DMS79 (cell line): ENCODE measurements at places on chromosomes 3 and 15.

GRCh38 chr3:57971975-57972374 lies 36.2 kb upstream of the FLNB start:
- no peak for DNase-seq

DNA sequence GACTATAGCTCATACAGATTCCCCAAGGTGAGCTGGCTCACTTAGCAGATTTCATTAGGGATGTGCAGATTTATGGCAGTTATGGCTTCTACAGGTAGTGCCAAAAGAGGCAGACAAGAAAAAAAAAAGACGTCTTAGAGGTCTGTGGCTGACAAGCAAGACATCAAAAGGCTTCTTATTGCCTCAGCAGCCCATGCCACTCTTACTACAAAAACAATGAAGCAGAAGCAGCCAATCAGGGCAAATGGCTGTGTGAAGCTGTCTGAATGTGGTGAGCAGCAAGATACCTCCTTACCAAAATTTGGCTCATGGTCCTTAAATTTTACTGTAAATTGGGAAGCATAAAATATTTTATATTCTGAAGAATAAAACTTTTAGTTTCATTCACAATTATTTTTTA lies 557.5 kb upstream of the GOLIM4 start:
- no peak for DNase-seq

- no peak for DNase-seq
These were observed 29.4 kb downstream of the PLAAT1 start for GRCh38 chr3:193270451-193270850.

DNA sequence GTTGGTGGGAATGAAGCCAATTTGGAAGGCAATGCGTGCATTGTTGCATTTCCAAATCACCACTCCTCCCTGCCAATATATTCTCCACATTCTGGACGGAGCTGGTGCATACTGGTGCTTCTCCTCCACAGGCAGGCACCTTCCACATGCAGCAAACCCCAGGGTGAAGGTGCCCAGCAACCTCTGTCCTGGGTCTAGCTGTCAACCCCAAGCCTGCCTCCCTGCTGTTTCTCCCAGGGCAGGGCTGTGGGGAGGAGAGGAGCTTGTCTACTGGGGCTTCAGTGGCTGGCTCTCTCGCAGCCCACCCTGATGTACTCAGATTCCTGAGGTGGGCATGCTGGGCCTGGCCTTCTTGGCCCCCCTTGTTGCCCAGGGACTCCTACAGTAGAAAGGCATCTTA lies 20.1 kb downstream of the GASK1A start:
- DNase-seq = no peak

DNA sequence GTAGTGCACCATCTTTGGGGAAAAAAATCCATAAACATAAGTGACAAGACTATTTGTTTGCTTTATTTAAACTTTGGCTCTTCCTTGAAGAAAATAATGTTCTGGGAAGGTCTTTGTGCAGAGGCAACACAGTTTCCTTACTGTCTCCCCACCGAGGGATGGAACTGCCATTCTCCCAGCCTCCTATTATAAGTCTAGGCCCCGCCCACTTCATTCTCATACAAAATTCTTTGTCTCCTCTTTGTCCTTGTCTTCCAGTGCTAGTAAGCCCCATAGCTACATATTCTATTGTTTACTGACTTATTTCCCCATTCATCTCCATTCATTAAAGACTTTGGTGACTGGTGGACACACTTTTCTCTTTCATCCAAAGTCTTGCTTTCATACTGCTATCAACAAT lies 316.5 kb upstream of the ROBO2 start:
- no peak for DNase-seq

DNA sequence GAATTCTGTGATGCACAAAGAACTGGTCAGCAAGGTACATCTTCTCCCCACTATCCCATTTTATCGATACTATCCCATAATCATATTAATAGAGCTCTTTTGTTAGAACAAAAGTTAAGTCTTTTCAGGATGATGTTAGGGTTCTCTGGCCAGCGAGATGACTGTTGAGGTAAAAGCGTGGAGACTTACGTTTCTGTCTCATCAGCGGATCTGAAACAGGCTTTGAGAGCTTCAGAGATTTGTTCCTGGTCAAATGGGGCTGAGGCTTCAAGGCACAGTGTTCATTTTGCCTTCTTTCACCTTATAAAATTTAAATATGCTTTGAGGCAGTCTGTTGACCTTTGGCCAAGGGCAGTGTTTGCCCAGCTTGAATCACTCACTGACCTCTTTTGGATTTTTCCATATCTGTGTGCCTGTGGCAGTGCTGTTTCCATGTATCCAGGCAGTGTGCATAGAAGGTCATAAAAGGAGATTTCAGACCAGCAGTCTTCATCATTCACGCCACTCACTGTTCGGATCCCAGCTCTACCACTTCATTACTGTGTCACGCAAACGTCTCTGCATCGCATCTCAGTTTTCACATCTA lies 3.1 kb downstream of the ADAMTSL3 start:
- no peak for DNase-seq

GRCh38 chr3:126052196-126053058 lies 31.5 kb downstream of the SLC41A3 start:
- DNase-seq = no peak

- no peak for DNase-seq
These were observed 762.7 kb downstream of the ROBO1 start for GRCh38 chr3:79005084-79005483.

DNA sequence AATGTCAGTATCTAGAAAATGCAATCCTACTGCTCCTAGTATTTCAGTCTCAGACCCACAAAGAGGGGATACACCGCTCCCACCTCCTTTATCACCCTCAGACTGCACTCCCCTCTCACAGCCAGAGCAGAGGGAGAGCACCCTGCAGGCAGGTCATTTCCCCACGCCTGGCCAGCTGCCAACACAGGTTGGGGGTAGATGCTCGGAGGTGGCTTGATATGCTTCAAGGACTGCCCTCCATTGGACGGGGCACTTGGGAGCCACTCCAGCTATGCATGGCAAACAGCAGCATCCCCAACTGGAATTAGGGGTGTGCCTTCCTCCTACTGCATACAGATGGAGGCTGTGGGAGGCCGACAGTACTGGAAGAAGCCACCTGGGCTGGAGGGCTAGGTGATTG lies 41.9 kb downstream of the TMEM266 start:
- DNase-seq = no peak

DNA sequence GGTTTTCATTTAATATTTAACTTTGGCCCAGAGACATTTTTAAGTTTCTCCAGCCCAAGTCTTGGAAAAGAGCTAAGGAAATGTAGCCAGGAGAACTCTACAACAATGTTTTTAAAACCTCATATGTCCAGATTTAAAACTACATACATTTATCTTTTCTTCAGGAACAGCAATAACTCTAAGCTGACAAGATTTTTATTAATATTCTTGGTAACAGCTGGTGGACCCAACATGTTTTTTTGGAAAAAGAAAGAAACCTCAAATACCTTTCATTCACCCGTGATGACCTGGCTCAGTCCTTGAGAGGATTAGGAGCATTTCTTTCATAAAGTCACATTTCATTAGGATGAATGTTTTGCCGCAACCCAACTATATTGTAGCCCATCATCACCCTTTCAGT lies 50.4 kb upstream of the CMSS1 start:
- no peak for DNase-seq

GRCh38 chr3:45551214-45552010 lies 43.1 kb upstream of the LIMD1 start:
- no peak for DNase-seq

DNA sequence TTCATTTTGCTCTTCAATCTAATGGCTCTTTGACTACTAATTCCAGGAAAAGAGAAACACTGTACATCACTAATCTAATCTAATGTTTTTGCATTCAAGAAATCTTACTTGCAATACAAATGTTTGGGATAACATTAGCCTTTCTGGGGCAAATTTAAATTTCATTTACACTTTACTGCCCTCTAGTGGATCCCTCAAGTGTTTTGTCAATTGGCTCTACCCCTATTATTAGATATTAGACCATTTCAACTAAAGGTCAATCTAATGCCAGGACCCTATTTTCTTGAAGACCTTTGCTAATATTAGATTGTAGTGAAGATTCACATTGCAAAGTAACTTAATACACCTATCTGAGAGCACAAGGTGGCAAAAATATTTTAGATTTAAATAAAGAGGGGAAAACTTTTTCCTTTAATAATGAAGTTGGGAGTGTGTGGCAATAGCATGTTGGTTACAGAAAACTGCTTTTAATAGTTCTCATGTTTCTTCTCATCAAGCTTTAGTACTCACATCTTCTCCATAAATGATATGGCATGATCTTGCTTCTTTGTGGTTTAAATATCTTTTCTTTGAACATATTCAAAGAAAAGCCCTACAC lies 5.0 kb downstream of the C2CD4A start:
- no peak for DNase-seq

DNA sequence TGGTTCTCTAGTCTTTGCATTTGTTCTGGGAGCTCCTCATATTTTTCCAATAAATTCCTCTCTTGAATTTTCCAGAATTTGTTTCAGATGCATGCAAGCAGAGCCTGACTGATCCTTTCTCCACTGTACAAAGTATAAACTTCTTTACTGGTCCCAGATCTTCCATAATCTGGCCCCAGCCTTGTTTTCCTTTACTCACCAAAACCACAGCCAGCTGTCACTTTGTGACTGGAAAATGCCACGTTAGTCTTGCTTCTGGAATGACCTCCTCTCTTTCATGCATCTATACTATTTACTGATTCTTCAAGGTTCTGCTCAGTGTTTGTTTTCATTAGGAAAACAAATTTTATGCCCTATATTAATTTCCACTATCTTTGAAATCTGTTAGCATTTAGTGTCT lies 60.4 kb upstream of the SPPL2A start:
- no peak for DNase-seq

GRCh38 chr3:125383744-125384143 lies 8.6 kb upstream of the ZNF148 start:
- DNase-seq = no peak

DNA sequence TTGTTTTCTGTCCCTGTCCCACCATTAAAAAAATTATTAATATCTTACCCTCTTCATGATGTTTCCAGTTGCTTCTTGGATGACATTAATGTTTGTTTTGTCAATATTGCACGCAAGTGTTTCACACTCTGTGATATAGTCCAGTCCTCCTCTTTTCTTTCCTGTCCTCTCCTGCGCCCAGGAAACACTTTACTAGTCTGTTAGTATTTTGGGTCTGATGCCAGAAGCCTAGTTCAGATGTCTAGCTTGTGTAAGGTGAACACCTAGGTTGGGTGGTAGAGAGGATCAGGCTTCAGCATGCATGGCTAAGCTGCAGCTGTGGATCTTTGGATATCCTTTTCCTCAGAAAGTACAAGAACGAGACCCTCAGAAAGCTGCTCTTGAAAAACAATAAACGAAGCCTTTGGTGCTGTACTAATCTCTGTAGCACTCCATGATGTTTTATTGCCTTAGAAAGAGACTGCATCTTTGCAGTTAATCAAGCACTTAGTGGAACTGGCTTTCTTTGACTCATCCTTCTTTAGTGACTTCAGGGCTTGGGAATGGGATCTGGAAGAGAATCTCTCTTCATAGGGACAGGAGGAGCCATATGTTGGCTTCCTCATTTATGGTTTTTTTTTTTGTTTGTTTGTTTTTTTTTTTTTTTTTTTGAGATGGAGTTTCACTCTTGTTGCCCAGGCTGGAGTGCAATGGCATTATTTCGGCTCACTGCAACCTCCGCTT lies 253.4 kb downstream of the LPP start:
- no peak for DNase-seq

- no peak for DNase-seq
These were observed 224.8 kb downstream of the RPLP1 start for GRCh38 chr15:69677403-69677802.

DNA sequence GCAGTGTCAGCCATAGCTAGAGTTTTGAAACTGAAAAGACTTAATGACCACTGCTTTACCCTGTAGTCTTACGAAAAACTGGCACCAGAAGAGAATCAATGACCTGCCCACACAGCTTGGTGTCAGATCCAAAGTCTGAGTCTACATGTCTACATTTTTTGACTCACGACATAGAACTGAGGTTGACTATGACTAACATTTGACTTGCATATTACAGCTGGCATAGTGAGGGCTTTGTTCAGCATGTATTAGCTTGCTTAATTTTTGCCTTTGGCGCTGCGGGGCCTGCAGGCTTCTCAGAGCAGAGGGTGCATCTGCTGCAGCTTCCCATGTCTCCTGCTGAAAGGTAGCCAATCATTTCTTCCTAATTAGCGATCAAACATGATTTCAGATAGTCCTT lies 167.0 kb downstream of the EBLN2 start:
- DNase-seq = no peak

GRCh38 chr3:115418583-115418982 lies 204.7 kb upstream of the GAP43 start:
- DNase-seq = no peak

GRCh38 chr15:100330629-100331215 lies 11.1 kb downstream of the ADAMTS17 start:
- no peak for DNase-seq

DNA sequence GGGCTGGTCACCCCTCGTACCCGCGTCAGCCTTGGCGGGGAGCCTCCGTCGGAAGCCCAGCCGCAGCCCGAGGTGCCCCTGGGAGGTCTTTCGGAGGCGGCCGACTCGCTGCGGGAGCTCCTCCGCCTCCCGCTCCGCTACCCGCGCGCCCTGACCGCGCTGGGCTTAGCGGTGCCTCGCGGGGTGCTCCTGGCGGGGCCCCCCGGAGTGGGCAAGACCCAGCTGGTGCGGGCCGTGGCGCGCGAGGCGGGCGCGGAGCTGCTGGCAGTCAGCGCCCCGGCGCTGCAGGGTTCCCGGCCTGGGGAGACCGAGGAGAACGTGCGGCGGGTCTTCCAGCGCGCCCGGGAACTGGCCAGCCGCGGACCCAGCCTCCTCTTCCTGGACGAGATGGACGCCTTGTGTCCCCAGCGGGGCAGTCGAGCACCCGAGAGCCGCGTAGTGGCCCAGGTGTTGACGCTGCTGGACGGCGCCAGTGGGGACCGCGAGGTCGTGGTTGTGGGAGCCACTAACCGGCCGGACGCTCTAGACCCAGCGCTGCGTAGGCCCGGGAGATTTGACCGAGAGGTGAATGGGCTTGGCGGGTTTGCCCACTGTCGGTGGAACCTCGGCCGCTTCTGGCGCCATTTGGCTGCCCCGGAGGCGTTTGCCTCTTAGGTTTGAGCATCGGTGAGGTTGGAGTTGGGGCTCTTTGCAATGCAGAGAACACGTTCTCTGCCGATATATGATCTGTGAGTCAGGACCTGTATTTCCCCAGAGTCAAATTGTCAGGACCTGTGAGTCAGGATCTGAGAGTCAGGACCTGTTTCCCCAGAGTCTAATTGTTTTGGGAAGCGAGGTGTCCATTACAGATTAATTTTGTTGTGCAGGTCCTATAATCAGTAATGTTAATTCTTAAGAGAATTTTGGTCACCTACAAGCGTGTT lies 24.9 kb upstream of the GATM start:
- DNase-seq = no peak

- no peak for DNase-seq
These were observed 49.8 kb downstream of the IQSEC1 start for GRCh38 chr3:13023235-13023970.

DNA sequence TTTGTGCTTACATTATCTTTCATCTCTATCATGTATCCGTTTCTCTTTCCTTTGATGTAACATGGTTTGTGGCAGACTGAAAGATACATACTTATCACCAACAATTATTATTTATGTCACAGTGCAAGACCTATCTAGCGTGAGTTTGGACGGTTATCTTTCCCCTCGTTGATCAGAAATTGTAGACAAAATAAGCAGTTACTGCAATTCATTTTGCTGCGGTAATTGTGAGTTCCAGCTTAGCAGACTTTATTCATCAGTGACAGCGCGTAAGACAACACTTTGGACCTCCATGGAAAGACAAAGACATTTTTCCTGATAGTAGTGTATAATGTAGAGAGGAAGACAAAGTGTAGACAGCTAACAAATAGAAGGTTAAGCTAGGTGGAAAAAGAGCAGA lies 51.0 kb upstream of the UTS2B start:
- no peak for DNase-seq
